Stromal cell of bone marrow (primary cell): ENCODE measurements at places on chromosomes 7 and 10.

DNA sequence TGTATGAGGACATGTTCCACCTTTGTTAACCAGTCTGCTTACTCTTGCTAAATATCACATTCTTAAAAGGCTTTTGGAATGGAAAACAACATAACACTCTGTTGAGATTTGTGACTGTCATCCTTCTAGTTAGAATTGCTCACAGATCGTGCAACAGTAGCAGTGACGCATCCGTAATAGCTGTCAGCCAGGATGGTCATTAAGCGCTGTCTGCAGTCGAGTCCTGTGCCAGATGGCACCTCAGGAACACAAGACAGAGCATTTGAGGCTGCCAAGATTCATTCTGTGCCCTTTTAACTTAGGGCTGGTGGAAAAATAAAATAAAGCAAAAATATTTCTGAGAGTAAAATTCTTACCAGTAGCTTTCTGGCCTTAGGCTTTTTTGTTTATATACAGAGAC is 348.6 kb downstream of the ANKRD7 start:
- no peak for DNase-seq

GRCh38 chr7:16169537-16169936 is 251.8 kb downstream of the CRPPA start:
- no peak for DNase-seq

GRCh38 chr7:7018290-7018689 is 164.1 kb upstream of the C1GALT1 start:
- DNase-seq: no peak

GRCh38 chr7:64619705-64620104 is 46.2 kb upstream of the ZNF107 start:
- no peak for DNase-seq

- DNase-seq: no peak
Observed at GRCh38 chr10:43176271-43176670, 38.0 kb downstream of the CSGALNACT2 start.

- no peak for DNase-seq
Observed at GRCh38 chr10:52115823-52116222, 198.3 kb upstream of the DKK1 start.

DNA sequence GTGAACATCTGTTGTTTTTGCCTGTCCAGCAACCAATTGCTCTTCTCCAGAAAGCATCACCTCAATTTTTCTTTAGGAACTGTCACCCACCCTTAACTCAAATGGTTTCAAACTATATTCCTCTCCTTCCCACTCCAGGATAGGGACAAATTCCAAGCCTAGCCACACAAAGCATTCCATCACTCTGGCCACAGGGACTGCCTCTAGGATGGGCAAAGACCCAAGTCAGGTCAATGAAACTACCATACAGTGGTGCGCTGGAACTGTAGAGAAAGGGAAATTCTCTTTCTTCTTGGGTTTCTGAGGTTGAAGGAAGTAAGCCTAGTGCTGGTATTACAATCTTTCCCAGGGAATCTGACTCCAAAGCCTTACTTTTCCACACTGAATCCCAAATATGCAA is 3.6 kb downstream of the MICU1 start:
- no peak for DNase-seq

- no peak for DNase-seq
Observed at GRCh38 chr7:98227939-98228338, 16.7 kb downstream of the BHLHA15 start.

- DNase-seq: no peak
Observed at GRCh38 chr7:120056227-120056626, 216.7 kb upstream of the KCND2 start.

- no peak for DNase-seq
Observed at GRCh38 chr10:130756651-130757050, 554.9 kb downstream of the TCERG1L start.

DNA sequence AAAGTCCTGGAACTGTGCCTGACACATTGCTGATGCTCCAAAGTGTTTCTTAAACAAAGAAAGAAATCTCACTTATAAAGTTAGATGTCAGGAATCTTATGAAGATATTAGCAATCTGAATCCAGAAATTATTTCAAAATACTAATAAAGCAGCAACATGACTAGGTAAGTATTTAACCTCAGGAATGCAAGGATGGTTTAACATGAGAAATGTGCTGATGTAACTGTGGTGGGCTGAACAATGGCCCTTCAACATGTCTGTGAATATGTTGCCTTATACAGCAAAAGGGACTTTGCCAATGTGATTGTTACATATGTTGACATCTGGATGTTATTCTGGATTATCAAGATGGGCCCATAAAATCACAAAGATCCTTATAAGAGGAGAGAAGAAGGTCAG is 87.1 kb downstream of the TEX36 start:
- DNase-seq: no peak

DNA sequence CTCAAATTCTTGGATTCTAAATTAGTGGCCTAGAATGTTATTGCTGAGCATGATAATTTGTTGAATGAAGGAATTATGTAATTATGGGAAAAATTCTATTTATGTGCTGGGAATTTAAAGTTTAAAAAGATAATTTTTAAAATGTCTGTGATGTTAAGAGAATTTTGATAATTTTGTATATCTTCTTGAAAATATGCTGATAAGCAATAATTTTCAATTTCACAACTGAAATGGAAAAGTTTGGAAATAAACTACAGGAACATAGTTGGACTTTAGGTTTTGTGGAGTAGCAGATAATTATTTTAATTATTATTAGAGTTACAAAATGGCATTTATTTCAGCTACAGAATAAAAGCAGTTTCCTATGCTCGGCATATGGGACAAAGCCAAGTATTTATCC is 268.5 kb upstream of the TPK1 start:
- DNase-seq: no peak

- DNase-seq: no peak
Observed at GRCh38 chr7:98214811-98215321, 3.6 kb downstream of the BHLHA15 start.

GRCh38 chr10:65611592-65611991 is 1314.2 kb upstream of the LRRTM3 start:
- no peak for DNase-seq

DNA sequence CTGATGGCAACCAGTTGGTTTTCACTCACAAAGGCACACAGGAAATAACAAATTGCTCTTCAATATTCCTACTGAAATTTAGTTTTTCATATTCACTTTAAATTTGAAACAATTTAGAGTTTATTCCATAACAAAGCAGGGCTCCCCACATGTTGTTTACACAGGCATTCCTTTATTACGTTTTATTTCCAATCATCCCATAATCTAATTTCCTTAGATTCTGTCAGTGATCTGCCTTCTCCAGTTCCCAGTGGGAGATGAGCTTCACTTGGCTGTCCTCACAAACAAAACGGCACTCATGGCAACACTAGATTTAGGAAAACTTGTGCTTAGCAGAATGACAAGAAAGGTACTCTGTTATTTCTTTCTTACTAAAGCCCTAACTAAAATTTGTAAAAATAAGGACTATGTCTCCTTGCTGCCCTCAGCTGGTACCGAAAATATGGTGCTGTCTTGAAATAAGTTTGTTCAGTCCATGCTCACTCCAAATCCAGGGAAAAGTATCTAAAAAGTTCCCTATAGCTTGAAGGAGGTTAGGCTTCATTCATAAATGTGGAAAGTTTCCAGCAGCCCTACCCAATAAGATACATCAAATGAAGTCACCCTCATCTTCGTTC is 23.0 kb downstream of the PHYH start:
- peak; percentile 11 for DNase-seq

- DNase-seq: no peak
Observed at GRCh38 chr7:100483090-100483721, 521 bp upstream of the NYAP1 start.
